ENCODE measurements at places on chromosomes 2 and 18.

GRCh38 chr2:75491129-75491753 is 69.5 kb downstream of the EVA1A start:
- peak; percentile 60 for DNase-seq

- peak; percentile 85 for DNase-seq
Measured at GRCh38 chr18:58682429-58683069, 11.3 kb downstream of the MALT1 start.

DNA sequence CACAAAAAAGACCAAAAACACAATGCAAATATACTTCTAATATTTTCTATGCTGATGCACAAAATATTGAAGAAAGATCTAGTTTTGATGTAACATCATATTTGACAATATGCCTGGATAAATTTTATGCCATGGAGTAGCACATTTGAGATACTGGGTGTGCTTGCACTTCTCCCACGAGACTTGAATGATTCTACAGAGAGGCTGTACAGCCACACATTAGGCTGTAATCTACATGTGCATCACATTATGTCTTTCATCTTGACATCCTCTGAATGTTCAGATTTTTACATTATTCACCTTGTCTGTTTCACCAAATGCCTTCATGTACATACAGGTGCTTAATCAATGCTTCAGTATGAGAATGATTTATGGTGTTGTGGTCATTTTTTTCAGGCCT is 756.4 kb upstream of the CDH7 start:
- no peak for DNase-seq

DNA sequence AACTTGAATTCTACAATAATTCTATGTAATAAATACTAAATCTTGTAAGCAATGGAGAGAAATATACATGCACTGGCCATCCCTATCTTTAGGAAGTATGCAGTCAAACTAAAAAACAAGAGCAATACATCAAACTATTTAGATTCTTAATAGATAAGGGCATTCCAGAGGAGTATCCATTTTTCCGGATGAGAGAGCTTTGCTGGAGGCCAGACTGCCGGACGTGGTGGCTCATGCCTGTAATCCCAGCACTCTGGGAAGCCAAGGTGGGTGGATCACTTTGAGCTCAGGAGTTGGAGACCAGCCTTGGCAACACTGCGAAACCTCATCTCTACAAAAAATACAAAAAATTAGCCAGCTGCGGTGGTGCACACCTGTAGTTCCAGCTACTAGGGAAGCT is 60.8 kb downstream of the KIF5C start:
- no peak for DNase-seq

DNA sequence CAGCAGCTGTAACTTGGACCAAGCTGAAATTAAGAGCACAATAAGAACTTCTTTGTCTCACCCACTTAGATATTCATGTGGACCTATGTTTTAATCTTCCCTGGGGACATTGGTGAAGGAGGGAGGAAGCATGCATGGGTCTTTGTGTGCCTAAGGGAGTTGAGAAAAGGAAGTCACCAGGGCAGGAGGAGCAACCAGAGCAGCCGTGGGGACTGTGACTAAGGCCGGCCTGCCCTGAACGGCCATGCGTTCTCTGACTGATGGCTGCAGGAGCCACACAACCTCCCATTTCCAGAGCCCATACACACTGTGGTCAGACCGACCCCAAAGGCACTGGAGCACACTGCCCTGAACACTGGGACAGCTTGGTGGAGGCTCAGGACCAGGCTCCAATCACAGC is 43.7 kb upstream of the SLC35G4 start:
- no peak for DNase-seq

GRCh38 chr2:43276266-43276941 is 50.0 kb upstream of the ZFP36L2 start:
- no peak for DNase-seq

DNA sequence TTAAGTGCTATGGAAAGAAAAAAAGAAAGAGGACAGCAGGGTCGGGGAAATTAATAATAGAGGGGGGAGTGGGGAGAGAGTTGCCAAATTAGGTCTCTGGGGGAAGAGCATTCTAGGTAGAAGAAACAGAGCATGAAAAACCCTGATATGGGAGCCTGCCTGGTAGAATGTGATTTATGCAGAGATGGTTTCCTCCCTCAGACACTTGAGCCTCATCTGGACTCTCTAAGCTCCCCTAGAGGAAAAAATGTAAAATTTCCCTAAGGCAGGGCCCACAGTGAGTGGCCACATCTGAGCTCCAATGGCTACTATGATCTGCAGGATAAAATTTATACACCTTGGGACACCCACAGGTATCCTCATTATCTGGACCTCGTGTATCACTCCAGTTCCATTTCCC is 20.6 kb upstream of the EPAS1 start:
- DNase-seq, result no peak

GRCh38 chr18:62186499-62186773 is 420 bp downstream of the PIGN start:
- DNase-seq, result no peak

DNA sequence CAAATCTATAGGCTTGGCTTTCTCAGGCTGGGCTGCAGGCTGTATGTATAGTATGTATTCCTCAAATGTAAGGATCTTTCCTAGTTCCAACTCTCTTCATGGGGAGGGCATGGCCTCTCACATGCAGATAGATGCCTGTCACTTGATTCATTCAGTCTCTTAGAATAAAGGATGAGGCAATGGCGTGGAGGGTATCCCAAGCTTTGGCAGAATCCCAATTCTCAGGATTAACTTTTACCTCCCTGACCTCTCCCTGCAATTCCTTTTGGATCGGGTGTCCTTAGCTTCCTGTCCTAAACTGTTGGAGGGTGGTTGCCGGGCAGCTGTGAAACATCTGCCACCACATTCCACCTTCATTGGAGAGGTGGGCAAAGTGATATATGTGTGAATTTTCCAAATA is 80.3 kb downstream of the INSIG2 start:
- DNase-seq, result no peak

- DNase-seq, result no peak
Measured at GRCh38 chr2:174573621-174574081, 24.0 kb downstream of the WIPF1 start.

- peak; percentile 14 for DNase-seq
Measured at GRCh38 chr2:225270861-225271260, 128.6 kb upstream of the NYAP2 start.

DNA sequence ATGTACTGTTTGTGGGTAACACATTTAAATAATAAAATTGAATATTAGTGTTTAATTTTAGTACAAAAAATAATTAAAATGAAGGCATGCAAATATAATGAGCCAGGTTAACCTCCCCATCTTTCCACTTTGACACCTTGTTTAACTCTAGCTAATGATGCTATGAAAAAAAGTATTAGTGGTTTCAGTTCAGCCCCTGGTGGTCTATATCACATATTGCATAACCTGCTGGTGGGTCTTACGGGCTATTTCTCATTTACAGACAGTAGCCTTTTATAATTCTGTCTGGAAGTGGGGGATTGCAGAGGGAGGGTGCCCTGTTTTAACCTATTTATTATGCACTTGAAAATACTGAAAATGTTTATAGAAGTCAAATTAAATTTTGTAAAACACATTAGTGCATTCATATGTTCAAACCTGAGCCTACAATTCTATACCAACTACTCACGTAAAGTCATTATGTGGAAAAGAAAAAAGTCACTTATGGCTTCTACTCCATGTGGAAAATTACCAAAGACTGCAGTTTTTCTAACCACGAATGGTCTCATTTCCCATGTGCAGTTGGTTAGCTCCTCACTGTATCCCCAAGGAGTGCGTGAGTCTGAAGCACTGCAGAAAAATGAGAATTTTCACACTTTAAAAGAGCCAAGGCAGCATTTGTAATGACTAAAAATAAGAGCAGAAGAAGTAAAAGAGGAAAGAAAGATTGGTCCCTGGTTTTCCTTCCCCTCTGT is 381.0 kb downstream of the MTX2 start:
- no peak for DNase-seq

DNA sequence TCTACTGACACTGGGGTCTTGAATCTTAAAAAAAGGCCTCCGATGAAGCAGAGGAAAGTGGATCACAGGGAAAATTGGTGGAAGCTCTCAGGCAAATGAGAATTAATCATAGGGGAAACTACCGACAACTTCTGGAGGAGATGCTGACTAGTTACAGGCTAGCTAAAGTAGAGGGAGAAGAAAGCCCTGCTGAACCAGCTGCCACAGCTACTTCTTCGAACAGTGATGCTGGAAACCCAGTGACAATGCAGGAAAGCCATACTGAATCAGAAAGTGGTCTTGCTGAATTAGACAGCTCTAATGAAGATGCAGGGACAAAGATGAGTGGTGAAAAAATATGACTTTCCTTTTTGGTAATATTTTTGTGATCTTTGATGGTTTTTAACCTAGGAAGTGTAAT is 44.9 kb upstream of the SLC3A1 start:
- DNase-seq, result no peak

DNA sequence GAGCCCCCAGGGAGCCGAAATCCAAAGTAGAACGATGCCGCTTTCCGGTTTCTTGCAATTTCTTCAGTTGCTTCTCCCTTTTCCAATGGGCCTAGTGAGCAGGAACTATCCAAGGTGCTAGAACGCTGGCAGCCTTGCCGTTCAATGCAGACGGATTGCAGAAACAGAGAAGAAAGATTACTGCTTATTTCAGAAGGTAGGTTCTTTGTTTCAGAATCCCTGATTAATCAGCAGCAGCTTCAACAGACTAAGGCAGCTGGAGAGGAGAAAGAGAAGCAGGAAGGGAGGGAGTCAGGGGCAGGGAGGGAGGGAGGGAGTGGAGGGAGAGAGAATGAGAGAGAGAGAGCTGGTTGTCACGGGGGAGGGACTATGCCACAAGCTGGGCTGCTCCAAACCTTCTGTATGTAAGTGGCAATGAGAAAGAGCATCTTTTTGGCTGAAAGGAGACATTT is 576 bp downstream of the NYAP2 start:
- DNase-seq, result peak; percentile 17

DNA sequence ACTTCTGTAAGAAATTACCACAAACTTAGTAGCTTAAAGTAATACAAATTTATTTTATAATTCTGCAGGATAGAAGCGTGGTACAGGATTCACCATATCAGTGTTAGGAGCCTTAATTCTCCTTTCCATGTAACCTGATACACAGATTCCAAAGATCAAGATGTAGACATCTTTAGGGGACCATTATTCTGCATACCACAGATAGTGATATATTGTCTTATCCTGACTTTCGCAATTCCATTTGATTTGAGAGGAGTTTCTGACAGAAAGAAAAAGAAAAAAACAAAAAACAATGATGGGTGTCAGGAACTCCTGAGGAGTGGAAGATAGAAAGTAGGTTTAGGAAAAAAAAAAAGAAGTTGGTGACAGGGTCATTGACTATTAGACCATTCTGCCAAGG is 24.1 kb downstream of the KLHL23 start:
- no peak for DNase-seq

GRCh38 chr2:68690851-68691250 is 43.8 kb upstream of the ARHGAP25 start:
- DNase-seq, result no peak

GRCh38 chr2:235663875-235664274 is 170.0 kb downstream of the AGAP1 start:
- no peak for DNase-seq

- DNase-seq, result no peak
Measured at GRCh38 chr2:145591109-145591809, 1071.3 kb upstream of the ZEB2 start.

- DNase-seq, result no peak
Measured at GRCh38 chr2:10378189-10378588, 69.9 kb downstream of the ODC1 start.

DNA sequence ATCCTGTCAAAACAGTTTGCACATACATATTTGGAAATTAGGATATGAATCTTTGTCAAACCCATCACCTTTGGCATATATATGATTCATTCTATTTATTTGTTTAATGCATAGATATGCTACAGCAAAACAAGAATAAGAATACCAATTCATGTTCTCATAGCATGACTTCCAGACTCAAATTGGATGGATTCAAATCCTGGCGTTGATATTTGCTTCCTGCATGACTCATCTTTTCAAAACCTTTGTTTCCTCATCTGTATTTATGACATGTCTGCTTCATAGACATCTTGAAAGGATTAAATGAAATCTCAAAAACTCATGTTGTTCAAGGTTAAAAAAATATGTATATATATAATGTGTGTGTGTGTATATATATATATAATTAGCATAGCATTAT is 261.3 kb downstream of the MBD5 start:
- DNase-seq, result peak; percentile 12

DNA sequence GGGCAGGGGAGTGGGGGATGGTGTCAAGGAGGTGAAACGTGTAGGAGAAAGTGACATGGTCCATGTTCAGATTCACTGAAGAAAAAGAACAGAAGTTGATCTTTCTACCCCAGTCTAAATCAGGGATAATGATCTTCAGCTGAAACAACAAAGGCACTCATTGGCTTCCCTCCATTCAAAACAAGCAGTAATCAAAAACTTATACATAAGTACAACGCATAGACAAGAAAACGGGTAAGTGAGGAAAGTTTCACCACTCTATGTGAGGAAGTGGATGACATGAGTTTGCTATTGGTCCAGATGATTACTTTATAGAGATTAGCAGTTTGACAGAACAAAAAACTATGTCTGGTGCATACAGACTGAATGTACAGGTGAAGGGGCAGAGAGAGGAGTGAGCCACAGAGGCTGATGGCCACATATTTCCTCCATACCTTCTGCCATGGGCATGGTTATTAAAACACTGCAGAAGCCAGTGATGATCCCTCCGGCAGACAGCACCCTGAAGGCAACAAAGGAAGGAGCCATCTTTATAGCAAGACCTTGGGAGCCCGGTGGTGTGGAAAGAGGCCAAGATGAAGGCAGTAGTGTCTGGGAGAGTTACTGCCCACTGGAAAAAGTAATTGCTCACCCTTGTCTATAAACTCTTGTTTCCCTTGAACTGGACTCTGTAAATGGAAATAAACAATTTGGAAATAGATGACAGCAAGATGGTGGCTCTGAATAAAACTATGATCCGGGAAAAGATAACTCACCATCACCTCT is 57.7 kb downstream of the SLC25A12 start:
- peak; percentile 74 for DNase-seq

- DNase-seq, result no peak
Measured at GRCh38 chr2:25330273-25330672, 11.5 kb downstream of the DNMT3A start.

- no peak for DNase-seq
Measured at GRCh38 chr18:9803698-9804516, 81.9 kb upstream of the TXNDC2 start.

GRCh38 chr18:24817150-24817549 is 356.7 kb downstream of the HRH4 start:
- DNase-seq, result no peak

All from fibroblast of the conjunctiva (primary cell).